ENCODE measurements at places on chromosomes 6 and 20.

DNA sequence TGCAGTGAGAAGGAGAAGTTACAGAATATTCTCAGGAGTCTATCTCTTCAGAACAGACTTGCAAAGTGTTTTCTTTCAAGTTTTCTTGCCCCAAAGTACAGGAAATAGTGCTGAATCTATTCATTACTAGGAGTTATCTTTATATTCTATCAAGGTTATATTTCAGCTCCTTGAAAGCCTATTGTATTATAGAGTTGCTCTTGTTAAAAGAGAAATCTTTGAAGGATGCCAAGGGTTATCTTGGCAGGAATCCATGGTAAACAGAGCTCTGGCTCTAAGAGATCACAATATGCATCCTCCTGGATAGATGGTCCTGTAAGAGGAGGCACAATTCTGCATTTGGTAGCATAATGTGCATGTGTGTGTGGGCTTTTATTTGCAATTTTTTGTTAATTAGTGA, 21.2 kb upstream of the SNRPB2 start:
- DNase-seq: no peak

GRCh38 chr6:169520104-169520503, 181.7 kb downstream of the WDR27 start:
- no peak for DNase-seq

DNA sequence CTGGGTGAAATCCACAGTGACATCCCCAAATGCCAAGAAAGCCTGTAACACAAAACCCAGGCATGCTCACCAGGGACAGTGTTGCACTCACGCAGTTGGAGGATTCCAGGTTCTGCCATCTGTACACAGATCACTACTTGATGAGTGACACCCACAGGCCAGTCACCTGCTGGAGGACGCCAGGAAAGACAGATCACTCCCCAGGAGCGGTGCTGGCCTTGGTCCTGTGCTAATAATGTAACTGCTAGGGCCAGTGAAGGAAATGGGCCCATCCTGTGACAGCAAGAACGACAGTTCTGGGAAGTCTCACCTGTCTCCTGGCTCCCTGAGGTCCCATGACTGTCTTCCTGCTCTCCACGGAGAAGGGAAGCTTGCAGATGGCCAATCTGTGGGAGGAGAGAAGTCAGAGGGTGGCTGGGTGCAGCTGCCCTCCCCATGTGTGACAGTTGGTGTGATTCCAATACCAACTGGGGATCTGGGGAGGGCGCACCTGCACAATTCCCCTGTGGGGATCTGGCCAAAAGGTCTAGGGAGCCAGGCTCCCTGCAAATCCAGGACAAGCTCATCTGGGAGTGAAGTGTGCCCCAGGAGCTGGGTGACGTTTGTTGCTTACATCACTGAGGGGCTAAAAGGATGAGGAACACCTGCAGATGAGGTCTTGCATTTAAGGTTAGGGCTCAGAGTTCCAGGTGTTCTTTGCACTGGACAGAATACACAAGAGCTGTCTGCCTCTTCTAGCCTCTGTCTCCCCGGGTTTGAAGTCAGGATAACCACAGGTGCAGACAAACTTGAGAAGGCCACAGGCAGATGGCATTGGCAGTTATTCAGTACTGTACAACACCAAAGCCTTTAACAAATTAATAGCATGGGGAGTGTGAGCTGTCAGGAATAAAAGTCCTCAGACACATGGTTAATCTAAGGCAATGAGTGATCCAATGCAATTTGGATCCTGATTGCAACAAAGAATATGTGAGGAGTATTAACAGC, 10.3 kb downstream of the ZNF337 start:
- DNase-seq: peak; percentile 75

GRCh38 chr6:122654012-122654411, 43.8 kb downstream of the PKIB start:
- no peak for DNase-seq

GRCh38 chr6:41733360-41733706, 2.1 kb downstream of the TFEB start:
- DNase-seq: peak; percentile 47

GRCh38 chr6:53481323-53481722, 63.6 kb downstream of the GCLC start:
- DNase-seq: no peak

DNA sequence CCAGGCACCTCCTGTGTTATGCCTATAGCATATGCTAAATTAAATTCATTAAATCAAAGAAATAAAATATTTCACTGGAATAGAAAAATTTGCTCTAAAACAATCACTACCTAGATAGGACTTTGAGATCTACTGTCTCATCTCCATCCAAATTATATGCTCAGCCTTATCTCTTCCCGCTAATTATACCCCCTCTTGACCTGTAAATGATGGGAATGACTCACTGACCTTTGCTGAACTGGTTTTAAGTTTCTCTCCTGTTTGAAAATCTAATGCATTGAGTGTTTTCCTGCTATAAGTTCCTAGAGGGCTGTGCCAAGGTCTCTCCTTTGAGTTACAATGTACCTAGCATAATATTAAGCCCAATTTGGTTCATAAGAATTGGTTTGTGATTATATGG, 110.1 kb downstream of the BMP2 start:
- DNase-seq: no peak

GRCh38 chr6:33212857-33213165, 4.5 kb downstream of the RING1 start:
- DNase-seq: no peak

GRCh38 chr6:108998485-108998884, 96.2 kb downstream of the SESN1 start:
- no peak for DNase-seq

DNA sequence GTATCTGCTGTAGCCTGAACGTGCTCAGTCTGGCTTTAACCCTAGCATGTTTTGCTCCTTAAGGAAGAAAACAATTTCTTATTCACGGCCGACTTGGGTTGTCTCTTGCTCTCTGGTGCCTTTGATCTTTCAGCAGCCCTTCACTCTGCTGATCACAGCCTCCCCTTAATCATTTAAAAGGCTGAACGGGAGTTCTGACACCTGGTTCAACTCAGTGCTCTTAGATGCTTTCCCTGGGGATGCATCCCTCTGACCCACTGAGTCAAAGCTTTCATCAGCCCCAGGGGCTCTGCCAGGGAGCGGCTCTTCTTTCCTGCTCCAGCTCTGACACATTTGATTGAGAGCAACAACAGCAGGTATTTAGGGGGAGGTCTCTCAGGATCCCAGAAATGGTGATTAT, 79.0 kb upstream of the FYN start:
- no peak for DNase-seq

GRCh38 chr6:32815996-32816395, 806 bp downstream of the HLA-DOB start:
- no peak for DNase-seq

DNA sequence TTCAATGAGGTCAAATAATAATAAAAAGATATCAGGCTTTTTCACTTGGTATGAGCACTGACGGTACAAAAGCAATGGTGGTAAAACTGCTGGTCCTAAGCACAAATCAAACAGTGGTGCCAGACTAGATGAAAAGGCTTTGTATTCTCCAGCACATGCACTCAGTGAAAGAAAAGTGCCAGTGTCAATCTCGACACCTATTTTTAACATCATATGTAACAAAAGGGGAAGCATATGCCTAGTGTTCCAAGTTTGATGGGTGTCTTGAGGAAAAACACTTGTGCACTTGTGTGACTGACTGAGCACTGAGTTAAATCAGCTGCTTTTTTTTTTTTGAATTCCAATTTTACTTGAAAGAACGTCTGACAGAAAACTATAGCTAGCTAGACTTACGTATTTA, 27.3 kb downstream of the MED23 start:
- no peak for DNase-seq
